Mesenteric fat pad (tissue), 1 donor: ENCODE measurements at places on chromosomes 1 and 21. TPM values are rescaled to one million over a fixed set of nuclear protein-coding genes. Genes with fewer than 3 reads are reported as not detected.

DNA sequence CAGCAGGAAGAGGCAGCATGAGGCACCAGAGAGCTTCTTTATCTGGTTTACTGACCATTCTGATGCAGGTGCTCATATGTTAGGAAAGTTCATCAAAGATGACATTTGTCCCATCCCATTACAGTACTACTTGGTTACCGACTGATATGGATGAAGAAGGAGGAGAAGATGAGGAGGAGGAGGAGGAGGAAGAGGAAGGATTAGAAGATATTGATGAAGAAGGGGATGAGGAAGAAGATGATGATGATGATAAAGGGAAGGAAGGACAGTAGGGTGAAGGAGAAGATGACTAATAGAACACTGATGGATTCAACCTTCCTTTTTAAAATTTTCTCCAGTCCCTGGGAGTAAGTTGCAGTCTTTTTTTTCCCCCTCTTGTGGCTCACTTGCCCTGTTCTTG, 45.1 kb downstream of the ABL2 start:
- no peak for DNase-seq

- DNase-seq, result no peak
Observed at GRCh38 chr1:21307663-21308305, 17.5 kb upstream of the ECE1 start.

DNA sequence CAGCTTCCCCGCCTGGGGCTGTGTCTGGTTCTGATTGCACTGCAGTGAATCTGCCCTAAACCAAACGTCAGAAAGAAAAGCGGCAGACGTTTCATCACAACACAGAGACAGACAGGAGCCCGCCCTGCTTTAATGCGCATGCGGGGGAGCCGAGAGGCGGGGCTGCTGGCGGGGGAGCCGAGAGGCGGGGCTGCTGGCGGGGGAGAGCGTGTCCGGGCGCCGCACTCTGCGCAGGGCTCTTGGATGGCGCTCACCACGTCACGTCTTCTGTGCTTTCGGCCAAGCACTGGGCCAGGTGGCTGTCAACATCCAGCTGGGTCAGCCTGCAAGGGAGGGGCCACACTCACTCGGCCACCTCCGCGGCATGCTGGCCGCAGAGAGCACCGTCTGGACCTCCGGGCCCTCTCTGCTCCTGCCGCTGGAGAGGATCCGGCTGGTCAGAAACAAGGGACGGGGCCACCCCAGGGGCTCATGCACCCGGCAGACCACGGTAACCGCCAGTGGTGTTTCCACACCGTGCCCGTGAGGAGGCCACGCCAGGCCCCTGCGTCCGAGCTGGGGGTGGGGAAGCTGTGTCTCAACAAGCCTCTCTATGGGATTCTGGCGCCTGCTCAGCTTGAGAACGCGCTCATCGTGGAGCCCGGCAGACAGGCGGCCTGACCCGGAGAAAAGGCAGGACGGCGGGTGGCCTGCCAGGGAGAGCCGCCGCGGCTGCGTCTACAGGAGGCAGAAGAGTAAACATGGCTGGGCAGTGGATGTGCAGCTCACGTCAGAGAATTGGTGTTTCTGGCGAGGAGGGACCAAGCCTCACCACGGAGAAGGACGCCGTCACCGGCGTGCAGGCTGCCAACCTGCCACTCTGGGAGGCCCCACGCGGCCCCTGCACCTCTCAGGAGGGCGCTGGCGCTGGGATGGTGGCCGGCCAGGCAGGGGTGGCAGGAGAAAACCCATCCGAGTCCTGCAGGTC, 4.8 kb downstream of the FAAP20 start:
- peak; percentile 95 for DNase-seq

The CLCNKA gene
- total RNA-seq, result 0.39 TPM

GRCh38 chr1:163672976-163673758, 351.4 kb downstream of the NUF2 start:
- DNase-seq, result no peak

DNA sequence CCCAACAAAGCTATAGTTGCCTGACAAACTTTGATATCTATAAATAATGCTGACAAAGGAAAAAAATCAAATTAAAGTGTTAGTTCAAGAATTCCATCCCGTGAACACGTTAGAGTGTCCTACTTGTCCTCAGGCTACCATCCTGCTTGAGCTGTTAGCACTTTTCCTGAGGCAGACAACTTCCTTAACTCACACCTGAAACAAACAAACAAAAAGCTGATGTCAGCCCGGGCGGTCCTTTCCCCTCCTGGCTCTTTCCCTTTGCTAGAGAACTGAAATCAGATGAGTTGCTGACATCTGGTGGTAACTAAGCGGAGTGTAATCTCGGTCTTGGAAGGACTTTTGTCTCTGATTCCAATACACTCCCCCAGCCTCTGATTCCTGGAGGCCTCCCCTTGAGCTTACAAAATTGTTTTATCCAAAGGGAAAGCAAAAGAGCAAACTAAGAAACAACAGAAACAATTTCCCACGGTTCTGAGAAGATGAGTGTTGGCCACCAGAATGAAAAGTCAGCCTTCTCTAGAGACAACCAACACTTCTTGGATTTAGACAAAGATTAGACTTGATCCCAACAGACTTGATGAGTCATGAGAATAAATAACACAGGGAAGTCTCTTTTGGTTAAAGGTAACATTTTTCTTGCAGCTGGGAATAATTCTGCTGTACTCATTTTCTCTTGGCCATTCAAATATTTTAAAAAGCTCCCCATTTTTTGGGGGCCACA, 135.4 kb downstream of the PROX1 start:
- DNase-seq, result no peak

DNA sequence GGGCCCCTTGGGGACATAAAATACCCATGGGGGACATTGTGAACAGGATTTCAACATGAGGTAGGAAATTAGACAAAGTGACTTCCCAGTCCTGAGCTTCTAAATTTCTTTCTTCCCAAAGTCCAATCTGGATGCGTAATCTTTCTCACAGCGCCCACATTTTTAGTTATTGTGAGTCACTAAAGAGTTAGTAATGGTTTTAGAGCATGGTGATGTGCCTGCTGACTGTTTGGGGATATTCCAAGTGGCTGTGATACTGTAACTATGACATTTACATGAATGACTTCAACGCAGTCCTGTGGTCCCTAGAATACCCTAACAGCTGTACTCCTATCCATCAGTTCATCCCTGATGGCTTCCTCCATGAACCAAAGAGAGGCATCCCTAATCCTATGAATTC, 224.0 kb upstream of the COA6 start:
- no peak for DNase-seq

The C1QB gene
- 531 TPM for total RNA-seq

GRCh38 chr21:40129809-40130208, 262.6 kb downstream of the PCP4 start:
- no peak for DNase-seq

The C1orf185 gene
- total RNA-seq, result not detected

The CFHR4 gene
- total RNA-seq, result not detected

DNA sequence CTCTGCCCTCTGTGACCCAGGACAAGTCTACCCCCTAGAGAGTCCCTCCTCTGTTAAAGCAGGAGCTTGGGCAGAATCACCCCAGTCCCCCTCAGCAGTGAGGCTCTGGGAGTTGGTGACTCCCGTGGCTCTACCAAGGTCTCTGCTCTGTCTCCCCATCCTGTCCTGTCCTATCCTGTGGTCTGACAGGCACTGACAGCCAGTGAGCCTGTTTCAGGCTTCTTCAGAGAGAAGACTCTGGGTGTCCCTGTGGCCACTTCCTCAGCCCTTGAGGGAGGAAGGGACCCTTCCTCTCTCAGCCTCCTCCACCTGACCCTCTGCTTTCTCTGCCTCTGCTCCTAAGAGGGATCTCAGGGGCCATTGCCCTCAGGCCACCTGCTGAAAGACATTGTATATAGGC, 148.7 kb downstream of the FCRL5 start:
- DNase-seq, result no peak

The TDRD5 gene
- total RNA-seq, result 0.35 TPM

DNA sequence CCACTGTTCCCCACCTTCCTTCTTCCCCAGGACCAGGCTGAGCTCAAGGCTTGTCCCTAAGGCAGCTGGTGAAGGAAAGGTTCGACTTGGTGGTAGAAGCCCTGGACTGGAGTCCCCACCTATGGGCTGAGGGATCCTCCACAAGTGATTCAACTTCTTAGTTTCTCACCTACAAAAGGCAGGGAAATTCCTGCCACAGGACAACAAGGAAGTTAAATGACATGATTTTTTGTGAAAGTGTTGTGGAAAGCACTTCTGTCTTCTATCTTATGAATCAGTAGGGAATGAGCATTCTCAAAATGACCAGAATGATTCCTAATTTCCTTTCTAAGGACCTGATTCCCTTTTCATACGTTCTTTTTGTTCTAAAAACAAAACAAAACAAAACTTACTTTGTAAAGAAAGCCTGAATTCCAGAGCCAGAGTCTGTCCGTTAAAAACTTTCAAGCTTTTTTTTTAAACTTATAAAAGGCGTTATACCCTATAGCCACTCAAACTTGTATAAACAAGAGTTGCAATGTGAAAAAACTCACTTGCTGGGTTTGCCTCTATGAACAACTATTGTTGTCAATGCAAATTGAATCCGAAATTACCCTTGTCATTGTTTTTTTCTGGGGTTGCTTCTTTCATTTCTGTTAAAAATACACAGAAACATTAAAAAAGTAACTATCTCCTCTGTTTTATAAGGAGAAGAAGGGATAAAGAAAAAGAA, 12.2 kb downstream of the KCNJ15 start:
- DNase-seq, result no peak

GRCh38 chr1:55375617-55376258, 160.6 kb upstream of the USP24 start:
- DNase-seq, result no peak

The PPM1J gene
- total RNA-seq, result 0.61 TPM

DNA sequence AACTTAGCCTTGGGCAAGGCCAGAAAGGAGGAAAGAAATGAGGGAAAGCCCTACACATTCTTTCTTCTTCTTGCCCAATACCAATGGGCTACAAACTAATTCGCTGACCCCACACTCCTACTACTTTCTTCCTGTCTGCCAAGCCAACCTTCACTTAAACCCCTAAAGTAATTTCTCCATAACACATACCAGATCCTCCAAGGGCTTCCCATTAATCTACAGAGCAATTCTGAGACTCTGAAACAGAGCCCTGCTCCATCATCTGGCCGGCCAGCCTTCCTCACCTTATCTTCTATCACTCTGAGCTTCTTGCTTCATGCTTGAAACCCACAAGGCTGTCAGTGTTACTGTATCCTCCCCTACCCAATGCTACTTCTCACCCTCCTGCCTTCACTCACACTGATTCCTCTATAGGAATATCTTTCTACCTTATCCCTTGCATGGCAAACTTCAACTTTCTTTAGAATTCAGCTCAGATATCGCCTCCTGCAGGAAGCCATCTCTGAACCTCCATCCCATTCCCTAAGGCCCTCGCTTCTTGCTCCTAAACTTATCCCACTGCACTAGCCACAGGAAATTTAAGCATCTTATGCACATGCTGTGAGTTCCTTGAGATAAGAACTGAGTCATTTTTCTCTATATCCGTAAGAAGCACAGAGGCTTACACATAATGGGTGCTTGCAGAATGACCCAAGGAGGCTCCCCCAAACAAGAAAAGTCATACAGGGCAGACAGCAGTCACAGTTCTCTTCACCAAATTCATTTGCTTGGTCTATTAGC, 81.9 kb downstream of the JAK1 start:
- DNase-seq, result no peak

DNA sequence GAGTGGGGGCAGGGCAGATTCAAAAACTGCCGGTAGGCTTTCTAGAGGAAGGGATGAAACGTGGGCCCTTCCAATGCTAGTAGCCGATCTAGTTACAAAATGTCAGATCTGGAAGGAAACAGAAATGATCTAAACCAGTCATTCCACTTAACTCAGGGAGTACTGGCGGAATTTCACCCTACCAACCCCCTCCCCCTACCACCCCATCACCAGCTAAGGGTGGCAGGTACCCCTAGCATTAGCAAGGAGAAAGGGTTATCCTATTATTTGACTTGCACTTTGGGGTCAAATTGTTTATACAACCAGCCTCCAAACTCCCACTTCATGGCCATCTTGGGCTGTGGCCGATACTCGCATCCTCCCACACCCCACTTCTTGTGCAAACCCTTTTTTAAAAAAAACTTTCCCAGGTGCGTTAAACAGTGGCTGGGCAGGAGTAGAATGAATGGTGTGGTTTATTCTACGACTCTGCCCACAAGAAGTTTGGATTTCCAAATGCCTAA, 644 bp upstream of the MRPL24 start:
- no peak for DNase-seq

DNA sequence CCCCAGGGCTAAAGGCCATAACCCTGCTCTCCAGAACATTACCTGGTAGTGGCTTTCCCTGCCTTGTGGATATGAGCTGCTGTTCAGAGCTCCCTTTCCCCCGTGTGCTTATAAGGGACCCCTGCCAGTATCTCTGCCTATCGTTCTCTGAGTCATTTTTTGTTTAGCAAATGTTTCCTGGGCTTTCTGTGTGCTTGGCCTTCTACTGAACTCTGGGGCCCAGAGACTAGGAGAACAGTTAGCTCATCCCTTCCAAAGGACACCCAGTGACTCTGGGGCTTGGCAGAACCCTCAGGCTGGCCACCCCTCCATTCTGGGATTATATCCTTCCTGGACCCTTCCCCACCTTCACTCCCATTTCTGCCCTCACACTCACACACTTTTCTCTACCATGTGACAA, 80.8 kb upstream of the POU3F1 start:
- no peak for DNase-seq

The SH2D1B gene
- 0.61 TPM for total RNA-seq

The LRRC53 gene
- not detected for total RNA-seq
